Activated CD8-positive, alpha-beta memory T cell treated with anti-CD3 and anti-CD28 coated beads for 1 hour (primary cell): ENCODE measurements at places on chromosomes 7 and 10.

DNA sequence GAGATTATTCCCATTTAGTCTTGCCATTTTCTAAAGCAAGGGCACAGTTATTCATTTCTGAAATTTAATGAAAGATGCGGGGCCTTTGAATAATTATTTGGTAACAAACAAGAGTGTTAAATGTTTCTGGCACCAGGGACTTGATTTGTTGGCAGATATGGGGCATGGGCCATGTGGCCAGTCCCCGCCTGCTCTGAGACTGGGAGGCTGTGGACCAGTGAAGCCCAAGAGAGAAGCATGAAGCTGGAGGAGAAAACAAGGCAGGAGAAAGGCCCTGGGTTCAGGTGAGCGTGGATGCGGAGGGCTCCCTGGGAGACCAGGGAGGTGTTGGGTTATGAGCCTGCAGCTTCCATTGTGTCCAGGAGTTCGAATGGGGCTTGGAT is 378.5 kb downstream of the TCERG1L start:
- DNase-seq = no peak

DNA sequence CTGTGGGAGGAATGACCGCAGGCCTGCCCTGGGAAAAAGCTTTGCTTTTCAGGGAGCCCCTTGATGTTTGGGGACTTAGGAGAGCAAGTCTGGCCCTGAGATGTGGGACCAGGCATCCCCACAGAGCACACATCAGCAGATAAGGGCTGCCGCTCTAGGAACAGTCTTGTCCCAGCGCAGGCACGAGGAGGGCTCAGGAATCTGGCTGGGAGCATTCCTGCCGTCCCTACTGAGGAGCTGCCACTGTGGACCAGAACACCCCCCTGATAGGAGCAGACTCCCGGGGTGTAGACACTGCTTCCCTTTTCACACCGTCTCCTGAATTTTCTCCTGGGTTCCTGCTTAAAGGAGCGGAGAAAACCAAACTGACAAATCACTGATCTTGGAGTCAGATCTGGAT is 232.3 kb downstream of the CUX1 start:
- DNase-seq = no peak

DNA sequence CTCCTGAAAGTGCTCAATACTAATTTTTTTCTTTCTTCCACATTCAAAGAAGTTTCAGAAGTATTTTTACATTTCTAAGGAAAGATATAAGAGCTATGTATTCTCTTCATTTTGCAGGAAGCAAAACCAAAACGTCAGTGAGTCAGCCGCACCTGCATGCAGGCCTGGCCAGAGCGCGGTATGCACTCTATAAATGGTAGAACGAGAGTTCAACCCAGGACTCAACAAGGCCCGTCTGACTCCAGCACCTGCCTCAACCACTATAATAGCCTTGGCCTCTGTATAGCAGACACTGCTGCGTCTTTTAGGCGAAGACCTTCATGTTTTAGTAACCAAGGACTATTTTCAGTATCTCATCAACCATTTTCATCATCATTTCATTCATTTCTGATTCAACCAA is 113.2 kb downstream of the KMT2E start:
- no peak for DNase-seq

GRCh38 chr10:50739618-50740292 is at the start of gene ASAH2B:
Gene ASAH2B, plus strand, starts transcription at chr10:50739936. Its CDS starts 5,195 bp downstream, at chr10:50745131.
- DNase-seq = peak; percentile 36

DNA sequence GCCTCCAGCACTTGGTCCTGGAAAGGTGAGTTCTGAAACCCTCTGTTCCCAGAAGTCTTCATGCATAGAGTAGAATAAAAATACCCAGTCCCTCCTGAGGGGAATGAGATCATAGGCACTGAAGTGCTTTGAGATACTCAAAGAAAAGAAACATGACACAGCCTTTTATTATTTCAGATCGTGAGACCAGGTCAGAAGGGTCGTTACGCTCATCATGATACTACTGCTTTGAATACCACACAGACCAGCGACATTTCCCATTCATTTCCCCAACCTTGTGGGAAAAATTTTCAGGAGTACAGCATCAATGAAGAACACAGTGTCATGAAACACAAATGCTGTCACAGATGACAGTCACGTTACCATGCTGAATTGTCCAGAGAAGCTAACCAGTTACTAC is 15.0 kb downstream of the CLRN3 start:
- DNase-seq = no peak

DNA sequence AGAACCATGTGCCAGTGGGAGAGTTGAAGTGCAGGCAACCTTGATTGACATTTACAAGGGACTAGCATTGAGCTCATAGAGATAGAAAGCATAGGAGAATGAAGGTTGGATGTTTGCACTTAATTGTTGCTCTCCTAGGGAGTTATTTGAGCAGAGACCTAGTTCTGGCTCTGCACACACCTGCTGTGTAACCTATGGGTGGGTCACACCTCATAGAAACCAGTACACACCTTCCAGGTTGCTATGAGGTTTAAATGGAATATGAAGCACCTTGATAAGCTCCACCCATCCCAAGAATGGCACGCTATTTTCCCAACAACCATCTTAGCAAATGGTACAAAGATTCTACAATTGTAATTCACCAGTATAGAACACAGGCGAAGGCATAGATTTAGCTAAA is 86.2 kb upstream of the AOAH start:
- DNase-seq = no peak

- DNase-seq = no peak
These were observed 199.4 kb downstream of the ELMO1 start for GRCh38 chr7:37249240-37249639.

DNA sequence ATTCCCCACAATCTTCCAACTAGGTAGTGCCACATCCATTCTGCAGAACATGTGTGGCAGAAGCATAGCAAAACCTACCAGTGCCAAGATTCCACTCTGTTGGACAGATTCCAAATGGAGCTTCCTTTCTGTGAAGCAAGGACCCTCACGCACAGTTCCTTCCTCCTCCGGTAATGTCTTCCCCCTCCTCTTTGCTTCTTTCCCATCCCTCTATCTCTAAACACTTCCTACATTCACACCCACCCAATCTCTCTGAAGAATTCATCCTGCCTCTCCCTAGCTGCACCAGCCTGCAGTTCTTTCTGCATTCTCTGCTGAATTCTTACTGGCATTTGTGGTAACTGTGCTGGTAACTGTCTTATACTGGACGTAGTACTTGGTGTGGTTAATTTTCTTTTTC is 124.9 kb downstream of the RNLS start:
- DNase-seq = no peak

DNA sequence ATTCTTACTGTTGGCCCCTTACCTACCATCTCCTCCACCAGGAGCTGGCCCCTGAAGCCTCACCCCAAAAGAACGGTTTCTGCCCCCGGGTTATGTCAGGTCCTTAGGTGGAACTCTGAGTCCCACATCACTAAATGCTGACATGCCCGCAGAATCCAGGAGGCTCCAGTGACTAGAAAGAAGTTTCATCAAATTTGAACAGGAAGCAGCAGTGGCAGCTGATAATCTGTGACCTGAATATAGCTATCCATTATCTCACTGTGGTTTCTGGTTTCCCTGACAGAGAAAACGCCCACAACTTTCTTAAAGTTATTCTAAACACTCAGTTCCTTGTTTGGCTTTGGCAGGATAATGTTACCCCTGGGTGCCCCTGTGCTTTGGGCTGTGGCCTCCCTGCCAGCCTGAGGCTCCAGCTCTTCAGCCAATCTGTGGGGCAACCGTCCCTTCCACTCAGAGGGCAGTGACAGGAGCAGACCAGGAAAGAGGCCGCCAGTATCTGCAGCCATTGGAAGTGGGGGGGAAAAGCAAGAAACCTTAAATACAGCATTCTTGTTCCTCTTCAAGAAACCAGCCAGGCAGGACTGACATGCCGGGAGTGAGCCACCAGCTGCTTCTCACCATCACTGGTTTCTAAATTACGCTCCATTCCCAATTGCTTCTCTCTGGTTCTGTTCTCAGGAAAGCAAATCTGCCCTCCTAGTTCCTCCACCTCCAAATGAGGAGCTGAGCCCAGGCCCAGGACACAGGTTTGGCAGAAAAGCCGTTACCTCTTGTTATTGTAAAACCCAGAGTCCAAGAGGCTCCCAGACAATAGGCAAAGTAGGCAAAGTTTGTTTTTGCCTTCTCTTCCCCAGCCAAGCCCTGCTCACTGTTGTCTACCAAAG is 41.2 kb upstream of the VCL start:
- no peak for DNase-seq

- no peak for DNase-seq
These were observed 133.8 kb upstream of the HDAC9 start for GRCh38 chr7:18361756-18362155.

- DNase-seq = no peak
These were observed 1.7 kb upstream of the ST7 start for GRCh38 chr7:116951366-116952292.

- DNase-seq = no peak
These were observed 254.5 kb downstream of the BUB3 start for GRCh38 chr10:123408660-123409059.

DNA sequence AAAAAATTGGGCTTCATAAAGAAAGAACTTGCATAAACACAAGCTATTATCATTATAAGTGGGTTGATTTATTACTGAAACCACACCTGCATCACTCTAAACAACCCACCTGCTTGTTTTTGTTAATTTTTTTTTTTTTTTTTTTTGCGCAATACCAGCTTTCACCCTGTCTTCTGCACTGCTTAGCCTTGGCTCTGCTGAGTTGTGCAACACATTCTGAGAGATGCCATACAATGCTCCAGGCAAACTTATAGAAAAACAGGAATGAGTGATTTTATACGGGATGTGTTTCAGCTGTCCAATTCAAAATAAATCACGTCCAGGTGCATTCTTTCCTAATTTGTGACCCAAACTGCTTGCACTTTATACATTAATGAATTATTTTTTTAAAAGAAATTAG is 923.6 kb downstream of the GATA3 start:
- no peak for DNase-seq

DNA sequence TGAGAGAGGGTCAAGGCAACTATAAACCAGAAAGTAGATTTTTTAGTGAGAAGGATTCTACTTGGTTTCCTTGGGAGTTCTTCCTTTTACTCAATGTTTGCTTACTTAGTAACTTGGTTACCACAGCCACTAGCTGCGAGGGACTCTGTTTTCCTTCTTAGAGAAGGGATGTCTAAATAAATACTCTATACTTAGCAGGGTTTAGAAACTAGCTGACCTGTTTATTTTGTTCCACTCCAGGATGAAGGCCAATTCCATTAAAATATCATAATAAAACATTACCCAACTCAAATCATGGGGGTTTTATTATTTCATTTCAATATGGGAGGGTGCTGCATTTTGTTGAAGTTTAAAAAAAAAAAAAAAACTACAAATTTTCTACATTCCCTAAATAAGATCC is 87.3 kb downstream of the PPP1R3A start:
- DNase-seq = no peak

GRCh38 chr7:20268824-20269223 is 51.6 kb upstream of the MACC1 start:
- no peak for DNase-seq

DNA sequence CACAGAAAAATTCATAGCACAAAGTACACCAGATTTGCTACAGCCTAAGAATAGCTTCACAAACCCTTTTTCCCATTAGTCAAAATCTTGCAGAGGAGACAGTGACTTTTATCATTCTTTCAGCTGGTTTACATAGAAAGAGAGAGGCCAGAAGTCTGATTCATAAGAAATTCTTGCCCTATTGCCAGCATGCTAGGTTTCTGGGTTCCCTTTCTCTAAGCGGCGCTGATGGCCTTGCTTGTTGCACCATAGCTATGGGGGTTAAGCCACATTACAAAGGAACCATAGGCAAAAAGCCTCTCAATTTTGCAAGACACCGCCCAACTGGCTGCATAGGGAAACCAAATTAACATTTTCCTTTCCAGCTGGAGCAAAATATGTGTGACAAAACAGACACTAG is 87.4 kb downstream of the ZNF467 start:
- no peak for DNase-seq

- no peak for DNase-seq
These were observed 10.1 kb downstream of the UNCX start for GRCh38 chr7:1242606-1243289.

DNA sequence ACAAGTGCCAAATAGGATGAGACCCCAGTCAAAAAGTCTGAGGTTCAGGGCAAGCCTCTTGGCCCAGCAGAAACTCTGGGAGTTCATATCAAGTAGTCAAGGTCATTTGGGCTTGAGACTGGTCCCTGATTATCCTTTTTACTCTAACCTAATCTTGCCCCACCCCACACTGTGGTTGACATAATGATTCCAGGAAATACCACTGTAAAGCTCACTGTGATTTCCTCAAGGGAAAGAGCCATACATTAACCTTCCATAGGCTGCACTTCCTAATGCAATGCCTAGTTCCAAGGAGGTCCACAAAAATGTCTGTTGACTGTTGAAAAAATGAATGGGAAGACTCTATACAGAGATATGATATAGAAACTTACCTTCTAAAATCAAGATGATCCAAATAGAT is 52.9 kb upstream of the CHCHD3 start:
- no peak for DNase-seq

- no peak for DNase-seq
These were observed 5.6 kb downstream of the ABI1 start for GRCh38 chr10:26855186-26855585.
